ENCODE measurements at places on chromosomes 6 and 20. TPM values are rescaled to one million over a fixed set of nuclear protein-coding genes. Genes with fewer than 3 reads are reported as not detected.
A peak's percentile ranks its signal among the peaks of the same experiment; 100 is the strongest.

DNA sequence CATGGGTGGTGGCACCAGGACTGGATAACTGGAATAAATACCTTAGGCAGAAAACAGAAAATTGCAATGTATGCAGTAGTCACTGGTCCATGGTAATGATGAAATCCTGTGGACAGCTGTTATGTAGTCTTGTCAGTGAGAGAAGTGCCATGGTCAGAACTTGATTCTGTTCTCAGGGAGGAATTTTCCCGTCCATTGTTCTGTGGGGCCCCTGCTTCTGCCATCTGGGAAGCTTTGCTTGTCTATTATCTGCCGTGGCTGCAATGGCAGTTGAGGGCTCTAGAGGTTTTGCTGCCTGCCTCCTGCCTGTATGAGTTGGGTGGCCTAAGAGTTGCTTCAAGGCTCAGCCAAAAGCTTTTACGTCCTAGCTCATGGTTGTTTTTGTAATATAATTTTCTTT lies 126.8 kb upstream of the SLC35B3 start:
- DNase-seq = no peak

The NOTCH4 gene
- total RNA-seq = 0.53 TPM

DNA sequence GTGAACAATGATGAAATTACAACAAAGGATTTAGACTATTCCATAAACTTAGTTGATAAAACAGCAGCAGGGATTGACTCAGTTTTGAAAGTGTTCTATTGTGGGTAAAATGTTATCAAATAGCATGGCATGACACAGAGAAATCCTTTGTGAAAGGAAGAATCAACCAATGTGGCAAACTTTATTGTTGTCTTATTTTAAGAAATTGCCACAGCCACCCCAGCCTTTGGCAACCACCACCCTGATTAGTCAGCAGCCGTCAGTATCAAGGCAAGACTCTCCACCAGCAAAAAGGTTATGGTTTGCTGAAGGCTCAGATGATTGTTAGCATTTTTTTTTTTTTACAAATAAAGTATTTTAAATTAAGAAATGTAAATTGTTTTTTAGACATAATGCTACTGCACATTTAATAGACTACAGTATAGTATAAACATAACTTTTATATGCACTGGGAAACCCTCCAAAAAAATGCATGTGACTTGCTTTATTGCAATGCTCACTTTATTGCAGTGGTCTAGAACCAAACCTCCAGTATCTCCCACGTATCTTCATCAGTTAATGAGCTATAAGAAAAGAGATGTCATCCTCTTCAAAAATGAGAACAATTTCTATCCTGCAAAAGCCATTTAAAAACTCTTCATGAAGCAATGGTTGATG lies 162.7 kb downstream of the SOBP start:
- no peak for DNase-seq

The KHDRBS2 gene
- not detected for total RNA-seq

DNA sequence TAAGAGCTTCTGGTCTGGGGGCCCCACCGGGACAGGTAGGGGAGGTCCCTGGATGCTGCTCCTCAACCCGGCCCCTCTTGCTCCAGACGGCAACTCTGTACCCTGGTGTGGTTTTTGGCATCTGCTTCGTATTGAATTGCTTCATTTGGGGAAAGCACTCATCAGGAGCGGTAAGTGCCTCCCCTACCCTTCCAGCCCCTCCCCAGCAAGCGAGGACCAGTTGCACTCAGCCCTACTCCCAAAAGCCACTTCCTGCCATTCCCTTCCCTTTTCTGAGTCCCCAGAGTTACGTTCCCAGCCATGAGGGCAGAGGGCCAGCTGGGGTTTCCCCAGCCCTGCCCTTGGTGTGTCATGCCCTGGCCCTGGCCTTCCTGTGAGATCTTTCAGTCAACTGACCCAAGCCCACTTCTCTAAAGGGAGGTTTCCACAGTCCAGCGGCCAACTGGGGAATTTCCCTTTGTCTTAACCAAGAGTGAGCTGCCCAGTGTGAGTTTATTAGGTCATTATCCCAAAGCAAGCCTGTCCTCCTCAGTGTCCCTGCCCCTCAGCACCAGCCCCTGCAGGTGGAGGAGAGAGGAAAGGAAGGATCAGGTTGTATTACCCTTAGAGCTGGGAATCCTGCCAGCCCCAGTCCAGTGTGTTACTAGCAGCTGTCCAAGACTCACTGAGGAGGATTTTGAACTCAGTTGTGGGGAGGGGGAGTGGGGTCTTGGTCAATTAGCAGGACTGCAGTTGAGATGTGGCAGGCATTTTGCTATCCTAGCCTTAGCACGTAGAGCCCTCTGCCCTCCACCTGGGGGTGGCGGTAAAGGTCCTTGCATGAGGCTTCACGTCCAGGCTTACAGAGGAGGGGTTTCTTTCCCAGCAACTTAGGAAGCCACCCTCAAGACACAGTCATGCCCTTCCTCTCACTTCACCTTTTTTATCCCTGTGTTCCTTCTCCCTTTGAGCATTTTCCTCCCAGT lies 45.8 kb downstream of the TM9SF4 start:
- peak; percentile 8 for DNase-seq

GRCh38 chr6:49142421-49143151 lies 320.5 kb downstream of the MMUT start:
- DNase-seq = no peak

GRCh38 chr20:37868851-37869333 lies 34.0 kb upstream of the VSTM2L start:
- DNase-seq = no peak

The SLC17A3 gene
- 0.50 TPM for total RNA-seq

- no peak for DNase-seq
These were observed 614.9 kb downstream of the CDH26 start for GRCh38 chr20:60573003-60573680.

DNA sequence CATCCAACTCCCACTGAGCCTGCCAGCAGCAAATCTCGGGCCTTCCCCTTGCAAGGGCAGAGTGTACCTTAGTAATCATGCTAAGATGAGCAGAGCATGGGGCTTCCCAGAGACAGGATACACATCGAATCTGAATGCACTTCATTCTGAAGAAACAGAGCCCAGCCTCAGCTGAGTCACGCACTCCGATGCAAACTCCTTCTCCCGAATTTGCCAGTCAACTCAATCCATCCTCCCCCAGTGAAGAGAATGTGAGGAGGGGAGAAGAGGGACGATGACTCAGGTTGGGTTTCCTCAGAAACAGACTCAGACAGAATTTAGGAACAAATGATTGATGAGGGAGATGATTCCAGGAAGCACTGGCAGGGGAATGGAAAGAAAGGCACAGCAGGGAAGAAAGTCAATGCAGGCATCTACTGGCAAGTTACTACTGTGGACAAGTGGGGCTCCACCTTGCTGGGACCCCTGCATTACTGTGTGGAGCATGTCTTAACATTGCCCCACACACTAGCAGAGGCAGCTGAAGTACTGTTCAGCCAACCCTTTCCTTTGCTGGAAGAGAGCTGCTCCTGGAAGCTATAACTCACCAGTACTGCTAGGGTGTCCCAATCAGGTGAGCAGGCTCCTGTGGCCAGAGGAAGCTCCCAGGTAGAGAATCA lies 251.6 kb downstream of the ADGB start:
- DNase-seq = no peak

- DNase-seq = no peak
These were observed 72.5 kb downstream of the PHACTR3 start for GRCh38 chr20:59676851-59677182.

The HAO1 gene
- total RNA-seq = not detected

All from CD4-positive, alpha-beta T cell (primary cell).